ENCODE measurements at places on chromosomes 11 and 22.

DNA sequence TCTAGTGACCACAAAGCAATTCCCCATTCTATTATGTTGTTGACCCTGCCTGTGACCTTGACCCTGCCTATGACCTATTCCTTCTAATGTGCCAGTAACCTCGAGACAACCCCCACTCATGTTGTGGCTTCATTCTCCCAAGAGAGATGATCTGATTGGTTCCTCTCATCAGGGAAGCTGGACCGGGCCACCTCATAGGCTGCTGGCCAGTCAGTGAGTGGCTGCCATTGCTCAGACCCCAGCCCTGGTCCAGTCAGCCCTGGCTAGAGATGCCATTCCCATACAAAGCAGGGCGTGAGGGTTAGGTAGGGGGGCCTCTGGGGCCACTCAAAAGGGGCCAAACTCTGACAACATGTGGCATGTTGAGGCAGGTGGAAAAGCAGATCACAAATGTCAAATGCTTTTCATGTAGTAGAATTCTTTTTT, 11.9 kb downstream of the SLC29A2 start:
- DNase-seq: no peak

- no peak for DNase-seq
Observed at GRCh38 chr22:42432818-42433217, 615 bp upstream of the NFAM1 start.

DNA sequence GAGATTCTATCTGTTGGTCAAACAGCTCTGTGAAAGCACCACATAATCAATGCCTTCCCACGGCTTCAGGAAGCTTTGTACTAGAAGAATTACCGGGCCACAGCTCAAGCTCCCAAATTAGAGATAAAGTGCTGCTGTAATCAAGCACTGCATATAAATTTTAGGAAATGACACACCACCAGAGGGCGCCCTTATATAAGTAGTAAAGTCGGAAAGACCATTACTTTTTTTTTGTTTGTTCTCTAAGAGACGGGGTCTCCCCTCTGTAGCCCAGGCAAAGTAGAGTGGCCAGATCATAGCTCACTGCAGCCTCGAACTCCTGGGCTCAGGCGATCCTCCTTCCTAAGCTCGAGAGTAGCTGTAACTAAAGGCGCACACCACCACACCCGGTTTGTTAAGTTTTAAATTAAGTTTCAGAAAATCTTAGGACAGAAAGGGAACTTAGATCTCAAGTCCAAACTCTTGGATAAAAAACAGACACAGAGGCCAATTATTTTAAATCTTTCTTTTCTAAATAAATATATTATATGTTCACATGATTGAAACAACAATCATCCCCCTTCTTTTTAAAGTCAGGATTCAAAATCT, 32.6 kb downstream of the PRCP start:
- peak; percentile 48 for DNase-seq

GRCh38 chr22:31239771-31240370, 27.8 kb downstream of the LIMK2 start:
- no peak for DNase-seq

DNA sequence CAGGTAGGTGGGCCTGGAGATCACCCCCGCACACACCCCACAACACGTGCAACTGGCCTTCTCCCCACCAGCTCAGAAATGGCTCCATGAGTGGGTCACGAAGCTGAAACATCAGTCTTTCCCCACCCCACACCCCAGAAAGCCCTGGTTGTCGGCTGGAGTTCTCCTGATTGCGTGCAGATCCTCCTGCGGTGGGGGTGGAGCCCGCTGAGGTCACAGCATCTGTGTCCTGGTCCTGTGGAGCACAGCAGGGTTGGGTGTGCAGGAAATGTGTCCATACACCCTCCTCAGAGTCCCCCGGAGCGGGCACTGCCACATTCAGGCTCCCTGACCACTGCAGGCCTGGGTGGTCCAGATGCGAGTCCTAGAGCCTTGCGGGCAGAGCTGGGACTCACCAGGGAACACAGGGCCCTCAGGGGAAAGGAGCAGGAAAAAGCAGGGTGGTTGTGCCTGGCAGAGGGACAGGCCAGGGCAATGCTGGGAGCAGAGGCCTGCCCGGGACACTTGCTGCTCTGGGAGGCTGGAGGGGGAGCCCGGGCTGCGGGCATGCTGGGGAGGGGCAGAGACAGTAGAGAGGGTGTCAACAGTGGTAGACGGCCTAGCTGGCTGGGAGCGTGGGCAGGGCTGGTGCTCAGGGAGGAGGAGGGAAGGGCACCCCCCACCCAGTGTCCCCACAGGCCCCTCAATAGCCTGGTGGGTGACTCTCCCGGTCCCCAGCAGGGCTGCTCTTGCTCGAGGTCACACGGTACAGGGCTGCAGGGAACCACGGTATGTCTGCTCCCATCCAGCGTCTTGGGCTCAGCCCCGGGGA, 42.4 kb upstream of the PPARA start:
- DNase-seq: no peak

- no peak for DNase-seq
Observed at GRCh38 chr11:17260020-17260419, 16.5 kb upstream of the NUCB2 start.

DNA sequence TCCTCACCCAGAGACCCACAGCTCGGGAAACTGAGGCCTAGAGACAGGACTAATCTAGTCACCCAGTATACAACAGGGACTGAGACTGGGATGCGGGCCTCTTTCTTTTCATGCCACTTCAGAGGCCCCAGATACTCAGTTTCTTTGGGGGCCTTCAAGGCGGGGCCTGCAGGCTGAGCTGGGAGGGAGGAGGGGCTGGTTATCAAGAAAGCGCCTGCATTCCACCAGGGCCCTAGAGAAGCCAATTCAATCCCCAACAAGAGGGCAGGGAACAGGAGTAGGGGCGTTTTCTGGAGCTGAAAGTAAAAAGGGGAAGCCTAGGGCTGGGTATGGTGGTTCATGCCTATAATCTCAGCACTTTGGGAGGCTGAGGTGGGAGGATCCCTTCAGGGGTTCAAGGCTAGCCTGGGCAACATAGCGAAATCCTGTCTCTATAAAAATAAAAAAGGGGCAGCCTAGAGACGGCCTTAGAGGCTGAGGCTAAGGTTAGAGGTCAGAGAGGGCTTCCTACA, 1.6 kb downstream of the ATG2A start:
- no peak for DNase-seq

- DNase-seq: no peak
Observed at GRCh38 chr22:48173061-48173772, 1410.8 kb downstream of the TBC1D22A start.

DNA sequence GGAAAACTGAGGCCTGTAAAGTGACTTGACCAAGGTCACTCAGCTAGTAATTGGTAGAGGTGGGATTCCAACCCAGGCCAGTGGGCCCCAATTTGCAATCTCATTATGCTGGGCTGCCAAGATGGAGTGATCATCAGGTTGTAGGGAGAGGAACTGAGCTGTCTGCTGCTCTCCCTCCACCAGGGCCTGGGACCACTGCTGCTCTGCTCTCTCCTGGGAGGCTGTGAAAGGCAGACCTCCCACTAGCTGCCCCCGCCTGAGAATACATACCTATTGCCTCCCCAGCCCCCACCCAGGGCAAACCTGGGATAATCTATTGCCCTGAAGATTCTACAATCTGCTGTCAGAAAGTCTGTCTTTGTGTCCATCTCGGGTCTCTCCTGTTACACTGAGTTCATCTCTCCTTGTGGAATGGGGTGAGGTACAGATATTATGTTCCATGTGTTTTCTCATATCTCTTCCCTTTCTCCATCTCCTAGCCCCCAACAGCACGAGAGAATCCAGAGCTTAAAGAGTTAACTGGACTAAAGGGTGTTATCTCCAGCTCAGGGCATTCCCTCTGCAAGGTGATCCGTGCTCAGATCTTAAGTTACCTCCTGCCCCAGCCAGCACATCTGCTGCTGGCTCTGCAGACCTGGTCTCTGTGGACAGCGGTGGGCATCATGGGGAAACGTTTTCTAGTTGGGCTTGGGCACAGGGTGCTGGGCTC, 5.6 kb downstream of the NECTIN1 start:
- no peak for DNase-seq

DNA sequence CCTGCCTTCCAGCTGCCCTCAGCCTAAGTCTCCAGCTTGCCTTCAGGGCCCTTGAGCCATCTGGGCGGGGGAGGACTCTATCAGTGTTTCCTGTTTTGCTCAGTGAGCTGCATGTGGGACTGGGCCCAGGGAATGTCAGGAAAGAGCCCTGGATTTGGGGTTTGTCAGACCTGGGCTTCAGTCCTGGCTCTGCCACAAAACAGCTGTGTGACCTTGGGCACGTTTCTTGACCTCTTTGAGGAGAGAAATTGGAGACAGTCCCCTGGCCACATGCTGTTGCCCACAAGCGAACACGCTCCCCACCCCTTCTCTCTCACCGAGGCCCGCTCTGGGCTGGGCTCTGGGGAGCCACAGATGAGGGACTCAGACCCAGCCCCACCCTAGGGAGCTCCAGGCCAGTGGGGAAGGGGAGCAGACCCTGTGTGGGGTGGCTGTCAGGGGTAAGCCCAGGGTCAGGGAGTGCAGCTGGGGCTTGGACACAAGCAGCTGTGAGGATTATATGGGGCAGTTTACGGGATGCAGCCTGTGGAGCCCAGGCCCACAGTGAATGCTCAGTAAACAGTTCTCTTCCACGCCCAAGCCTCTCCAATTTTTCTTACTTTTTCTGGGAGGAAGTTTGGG, 12.3 kb downstream of the MYO7A start:
- DNase-seq: no peak

DNA sequence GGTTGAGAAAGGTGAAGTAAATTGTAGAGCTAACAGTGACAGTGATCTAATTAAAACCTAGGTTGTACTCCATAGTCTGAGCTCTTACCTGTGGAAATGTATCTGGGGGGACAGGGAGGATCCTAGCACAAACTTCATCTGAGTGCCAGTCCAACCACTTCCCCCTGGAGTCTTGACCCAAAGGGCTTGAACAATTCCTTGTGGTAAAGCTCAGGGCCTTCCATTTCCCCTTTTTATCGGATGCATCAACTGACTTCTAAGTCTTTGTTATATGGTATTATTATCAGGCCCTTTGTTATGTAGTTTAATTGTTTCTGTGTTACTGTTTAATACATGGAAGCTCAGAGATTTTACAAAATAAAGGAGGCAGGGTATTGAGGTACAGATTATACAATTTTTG, 140.2 kb upstream of the SESN3 start:
- no peak for DNase-seq

DNA sequence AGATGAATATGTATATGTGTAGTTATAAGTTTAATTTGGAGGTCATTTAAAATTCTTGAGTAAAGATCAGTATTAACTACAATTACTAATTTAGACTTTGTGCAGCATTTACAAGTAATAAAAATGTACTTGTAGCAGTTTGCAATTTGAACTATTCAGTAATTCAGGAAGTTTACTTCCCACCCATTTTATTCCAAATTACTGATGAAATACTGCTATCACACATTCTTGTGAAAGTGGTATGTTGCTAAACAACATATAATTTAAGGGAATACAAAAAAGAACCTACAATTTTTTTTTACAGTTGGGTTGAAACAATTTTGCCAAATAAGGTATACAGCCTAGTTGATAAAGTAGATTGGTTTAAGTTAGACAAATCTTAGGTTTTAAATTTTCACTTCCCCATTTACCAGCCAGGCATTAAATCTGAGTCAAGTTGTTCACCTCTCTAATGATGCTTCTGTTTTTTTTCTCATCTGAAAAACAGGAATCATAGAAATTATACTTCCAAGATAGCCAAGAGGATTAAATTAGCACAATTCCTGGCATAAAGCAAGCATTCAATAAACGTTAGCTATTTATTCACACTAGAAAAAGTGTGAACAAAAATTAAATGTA, 45.3 kb downstream of the ZBTB44 start:
- no peak for DNase-seq

DNA sequence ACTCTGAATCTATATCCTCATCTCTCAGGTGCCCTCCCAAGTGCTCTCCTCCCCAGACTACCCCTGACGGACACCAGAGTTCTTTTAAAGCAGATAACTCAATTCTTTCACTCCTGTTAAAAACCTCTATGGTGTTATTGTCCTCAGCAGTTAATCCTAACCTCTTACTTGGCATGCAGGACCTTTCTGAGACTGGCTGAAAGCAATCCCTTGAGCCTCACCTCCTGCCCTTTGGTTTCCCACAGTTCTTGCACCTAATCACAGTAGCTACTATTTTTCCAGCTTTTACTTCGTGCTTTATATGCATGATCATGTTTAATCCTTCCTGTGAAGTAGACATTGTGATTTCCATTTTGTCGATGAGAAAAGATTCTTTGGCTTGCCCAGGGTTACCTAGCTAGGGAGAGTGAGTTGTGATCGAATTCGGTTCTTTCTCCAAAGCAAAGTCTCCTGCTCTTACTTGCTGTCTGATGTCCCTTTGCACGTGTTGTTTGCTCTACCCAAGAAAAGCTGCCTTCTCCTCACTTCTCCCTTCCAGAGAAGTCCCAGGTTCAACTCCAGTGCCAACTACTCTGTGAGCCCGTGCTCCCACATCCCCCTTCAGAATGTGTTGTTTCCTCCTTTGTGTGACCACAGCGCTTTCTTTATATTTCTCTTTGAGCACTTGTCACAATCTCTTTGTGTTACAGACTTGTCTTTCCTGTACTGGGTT, 2.1 kb downstream of the UBE2L3 start:
- no peak for DNase-seq

DNA sequence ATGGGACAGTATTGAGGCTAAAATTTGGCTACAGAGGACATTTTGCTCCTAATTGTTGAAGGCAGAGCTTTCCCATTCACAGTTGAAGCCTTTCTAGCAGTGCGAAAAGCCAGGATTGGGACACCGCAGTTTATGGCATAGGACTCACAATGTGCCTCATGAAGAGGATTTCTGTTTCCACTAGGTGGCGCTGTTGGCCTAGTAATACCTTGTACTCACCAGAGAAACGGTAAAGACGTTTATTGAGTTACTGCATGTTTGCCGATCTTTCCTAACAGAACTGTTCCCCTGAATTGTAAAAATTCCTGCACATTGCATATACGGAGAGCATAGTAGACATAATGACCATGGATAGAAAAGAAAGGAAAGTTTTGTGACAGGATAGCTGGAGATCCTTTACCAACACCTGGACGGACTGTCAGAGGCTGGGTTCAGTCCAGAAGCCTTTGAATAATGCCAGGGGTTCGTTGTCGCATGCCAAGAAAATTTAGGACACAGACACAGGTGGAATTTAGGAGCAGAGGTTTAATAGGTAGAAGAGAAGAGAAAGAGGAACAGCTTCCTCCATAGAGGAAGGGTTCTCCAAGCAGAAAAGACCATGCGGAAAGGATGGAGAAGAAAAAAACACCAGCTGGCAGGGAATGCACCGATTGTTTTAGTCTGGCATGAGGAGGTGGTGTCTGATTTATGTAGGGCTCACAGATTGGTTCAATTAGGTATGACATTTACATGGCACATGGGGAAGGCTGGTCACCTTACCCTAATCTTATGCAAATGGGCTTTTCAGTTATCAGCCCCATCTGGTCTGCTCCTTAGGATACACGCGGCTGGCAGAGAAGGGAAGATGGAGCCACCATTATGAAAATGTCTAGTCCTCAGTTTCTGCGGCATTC, 10.8 kb upstream of the OR51D1 start:
- peak; percentile 50 for DNase-seq

GRCh38 chr11:13064593-13064992, 55.5 kb downstream of the RASSF10 start:
- DNase-seq: no peak

DNA sequence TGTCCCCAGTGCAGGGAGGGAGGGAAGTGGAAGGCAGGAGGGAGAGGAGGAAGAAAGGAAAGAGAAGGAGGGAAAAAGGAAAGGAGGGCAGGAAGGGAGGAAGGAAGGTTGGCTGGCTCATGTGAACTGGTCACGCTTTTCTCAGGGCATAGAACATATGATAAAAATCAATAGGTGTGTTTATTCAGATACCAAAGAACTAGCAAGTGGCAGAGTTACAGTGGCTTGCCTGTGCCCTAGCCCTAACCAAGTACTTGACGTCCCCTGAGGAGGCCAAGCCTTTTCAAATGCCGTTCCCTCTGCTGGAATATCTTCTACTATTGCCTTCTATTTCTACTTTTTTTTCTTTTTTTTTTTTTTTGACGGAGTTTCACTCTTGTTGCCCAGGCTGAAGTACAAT, 33.5 kb downstream of the CHRDL2 start:
- no peak for DNase-seq
